ENCODE measurements at places on chromosomes 12 and 14.

GRCh38 chr14:100905166-100905565 is 1.6 kb upstream of the RTL1 start:
- DNase-seq: no peak

- no peak for DNase-seq
Observed at GRCh38 chr12:122141911-122142725, 31.9 kb downstream of the IL31 start.

DNA sequence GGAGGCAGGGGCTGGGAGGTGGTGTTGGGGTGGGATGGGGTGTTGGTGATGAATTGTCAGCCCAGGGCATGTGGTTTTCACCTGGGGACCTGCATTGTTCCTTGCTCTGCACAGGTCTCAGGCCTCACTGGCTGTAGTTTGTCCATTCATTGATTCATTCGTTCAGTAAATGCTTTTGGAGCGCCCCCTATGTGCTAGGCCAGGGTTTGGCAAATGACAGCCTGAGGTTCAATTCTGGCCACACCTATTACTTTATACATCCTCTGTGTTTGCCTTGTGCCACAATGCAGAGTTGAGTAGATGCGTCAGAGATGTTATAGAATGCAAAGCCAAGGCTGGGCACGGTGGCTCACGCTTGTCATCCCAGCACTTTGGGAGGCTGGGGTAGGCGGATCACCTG is 4.7 kb downstream of the ADCK1 start:
- no peak for DNase-seq

GRCh38 chr14:84797326-84797725 is 732.6 kb upstream of the FLRT2 start:
- DNase-seq: no peak

GRCh38 chr12:55762646-55763045 is 19.7 kb downstream of the GDF11 start:
- no peak for DNase-seq

DNA sequence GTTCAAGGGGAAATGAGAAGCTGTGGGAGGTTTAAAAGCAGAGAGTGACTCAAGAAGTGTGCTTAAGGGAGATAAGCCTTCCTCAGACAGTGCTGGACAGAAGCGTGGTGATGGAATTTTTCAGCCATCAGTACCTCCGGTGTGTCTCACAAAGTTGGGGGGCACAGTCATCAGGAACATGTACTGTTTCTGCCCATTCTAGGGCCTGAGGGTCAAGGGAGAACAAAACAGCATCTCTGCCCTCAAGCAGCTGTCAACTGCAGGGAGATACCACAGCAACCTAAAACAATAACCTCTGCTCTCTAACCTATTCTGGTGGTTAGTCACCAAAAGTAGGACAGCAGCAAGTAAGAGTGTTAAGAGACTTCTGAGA is 2.0 kb upstream of the STON2 start:
- DNase-seq: no peak

GRCh38 chr12:13849456-13849855 is 131.9 kb downstream of the GRIN2B start:
- DNase-seq: no peak

GRCh38 chr12:1170411-1170810 is 179.4 kb downstream of the ERC1 start:
- no peak for DNase-seq

DNA sequence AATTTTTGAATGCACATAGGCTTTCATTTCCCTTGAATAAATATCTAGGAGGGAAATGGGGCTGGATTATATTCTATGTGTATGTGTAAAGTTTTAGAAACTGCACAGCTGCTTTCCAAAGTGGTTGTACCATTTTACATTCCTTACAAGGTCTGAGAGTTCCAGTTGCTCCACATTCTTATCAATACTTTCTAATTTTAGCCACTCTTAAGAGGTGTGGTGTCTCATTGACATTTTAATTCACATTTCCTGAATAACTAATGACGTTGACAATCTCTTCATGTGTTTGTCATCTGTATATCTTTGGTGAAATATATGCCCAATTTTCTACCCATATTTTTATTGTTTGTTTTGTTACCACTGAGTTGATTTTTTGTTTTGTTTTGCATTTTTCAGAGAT is 74.6 kb upstream of the VASH1 start:
- DNase-seq: no peak

DNA sequence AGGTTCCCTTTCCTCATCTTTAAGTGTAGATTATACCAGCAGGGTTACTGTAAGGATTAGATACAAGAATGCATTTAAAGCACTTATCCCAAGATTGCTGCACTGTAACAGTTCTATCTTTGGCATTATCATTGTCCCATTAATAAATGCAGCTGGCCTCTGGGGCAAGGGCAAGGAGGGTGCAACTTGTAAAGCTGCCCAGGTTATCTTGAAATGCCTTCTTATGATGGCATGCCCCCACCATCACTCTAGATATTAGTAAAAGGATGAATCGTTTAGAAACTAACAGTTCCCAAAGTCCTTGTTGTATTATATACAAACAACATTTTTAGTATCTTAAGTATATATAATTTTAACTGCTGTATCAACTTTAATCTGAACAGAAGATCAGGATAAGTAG is 6.8 kb downstream of the LTA4H start:
- no peak for DNase-seq

DNA sequence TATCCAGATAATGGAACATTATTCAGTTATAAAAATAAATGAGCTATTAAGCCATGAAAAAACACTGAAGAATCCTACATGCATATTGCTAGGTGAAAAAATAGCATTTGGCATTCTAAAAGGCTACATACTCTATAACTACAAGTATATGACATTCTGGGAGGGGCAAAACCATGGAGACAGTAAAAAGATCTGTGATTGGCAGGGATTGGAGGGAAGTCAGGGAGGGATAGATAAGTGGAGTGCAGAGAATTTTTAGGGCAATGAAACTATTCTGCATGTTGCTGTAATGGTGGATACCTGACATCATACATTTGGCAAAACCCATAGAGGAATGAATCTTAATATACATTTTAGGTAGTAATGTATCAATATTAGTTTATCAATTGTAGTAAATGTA is 63.1 kb upstream of the SLC38A2 start:
- DNase-seq: no peak

DNA sequence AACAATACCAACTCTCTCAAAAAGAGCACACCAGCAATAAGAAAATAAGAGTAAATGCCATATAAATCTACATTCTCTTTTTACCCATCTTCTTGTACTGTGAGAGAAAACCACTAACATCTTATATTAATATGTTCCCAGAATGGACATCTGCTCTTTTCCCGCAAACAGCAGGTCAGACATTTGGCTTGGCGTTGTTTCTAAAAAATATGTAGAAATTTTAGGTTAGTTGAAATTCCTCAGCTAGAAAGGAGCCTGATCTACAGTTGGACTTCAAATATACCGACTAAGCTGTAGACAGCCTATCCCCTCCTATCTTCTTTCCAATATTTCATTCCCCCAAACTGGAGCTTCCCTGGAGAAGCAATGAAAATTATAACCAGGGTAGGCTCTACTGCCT is 88.7 kb downstream of the PPP2R5E start:
- no peak for DNase-seq

DNA sequence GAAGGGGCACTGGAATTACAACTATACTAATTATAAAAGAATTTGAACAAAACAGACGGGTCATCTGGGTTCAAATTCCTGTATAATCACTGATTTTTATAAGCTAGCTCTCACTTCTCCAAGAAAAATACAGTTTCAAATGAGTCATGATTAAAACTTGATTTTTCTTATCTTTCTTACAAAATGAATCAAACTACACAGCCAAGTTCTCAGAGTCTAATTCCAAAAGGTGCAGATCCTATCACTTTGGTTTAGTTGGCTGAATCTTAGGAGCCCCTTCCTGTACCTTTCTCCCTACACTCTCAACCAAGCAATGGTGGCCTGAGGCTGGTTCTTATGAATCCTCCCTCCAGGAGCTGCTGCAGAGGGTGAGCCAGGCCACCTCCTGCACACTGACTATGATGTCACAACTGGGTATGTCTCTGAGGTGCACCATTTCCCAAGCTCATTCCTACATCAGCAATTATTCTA is 43.8 kb upstream of the BMP4 start:
- DNase-seq: no peak

DNA sequence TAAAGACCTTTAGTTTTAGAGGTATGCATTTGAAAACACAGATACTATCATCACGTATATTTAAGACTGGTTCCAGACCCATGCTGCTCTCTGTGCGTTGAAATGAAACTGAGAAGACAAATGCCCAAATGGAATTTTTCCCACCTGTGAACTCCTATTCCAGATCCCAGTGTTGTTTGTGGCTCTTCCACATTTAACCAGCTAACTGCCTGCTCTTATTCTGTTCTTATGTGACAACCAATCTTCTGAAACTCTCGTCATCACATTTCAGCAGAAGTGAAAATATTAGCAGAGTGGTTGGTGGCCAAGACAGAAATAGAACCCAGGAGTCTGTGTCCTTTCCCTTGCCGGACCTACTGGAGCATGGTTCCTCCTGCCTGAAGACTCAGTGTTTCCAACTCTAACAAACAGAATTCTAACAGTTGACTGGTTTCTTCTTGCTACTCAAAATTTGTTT is 460.2 kb downstream of the RAD51B start:
- no peak for DNase-seq
